ENCODE measurements at places on chromosomes 3 and 15.
A peak's percentile ranks its signal among the peaks of the same experiment; 100 is the strongest.

DNA sequence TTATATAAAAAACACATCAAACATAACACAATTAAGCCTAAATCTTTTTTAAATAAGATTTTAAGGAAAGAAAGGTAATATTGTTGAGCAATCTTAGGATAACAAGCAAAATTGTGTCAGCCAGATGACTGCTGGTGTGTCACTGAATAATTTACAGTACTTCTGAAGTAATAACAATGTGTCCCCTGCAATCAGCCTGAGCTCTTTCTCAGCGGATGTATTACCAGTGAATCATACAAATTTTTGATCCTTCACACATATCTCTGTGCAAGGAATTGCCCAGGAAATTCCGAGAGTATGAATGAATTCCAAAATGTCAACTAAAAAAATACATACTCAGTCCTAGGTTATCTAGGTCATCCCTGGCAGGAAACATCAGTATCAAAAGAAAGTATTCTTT is 76.6 kb upstream of the PTX3 start:
- no peak for DNase-seq

GRCh38 chr3:146468671-146469149 is 651 bp downstream of the PLSCR2 start:
- no peak for DNase-seq

DNA sequence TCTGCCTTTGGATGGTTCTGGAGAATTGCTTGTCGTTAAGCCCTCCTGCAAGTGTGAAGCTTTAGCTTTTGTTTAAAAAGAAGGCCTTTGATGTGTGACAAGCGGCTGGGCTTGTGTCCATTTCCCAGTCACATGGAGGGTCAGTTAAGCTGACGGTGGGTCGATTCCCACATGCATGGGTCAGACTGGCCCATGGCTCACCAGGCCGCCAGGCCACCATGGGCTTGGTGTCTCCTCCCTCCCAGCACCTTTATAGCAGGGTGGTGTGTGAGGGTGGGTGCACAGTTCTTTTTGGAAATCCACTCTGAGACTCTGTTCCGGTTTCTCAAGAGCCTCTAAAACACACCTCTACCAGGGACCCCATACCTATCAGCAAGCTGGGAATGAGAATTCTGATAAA is 67.2 kb downstream of the SCN5A start:
- no peak for DNase-seq

GRCh38 chr3:153693207-153693606 is 428.0 kb upstream of the ARHGEF26 start:
- no peak for DNase-seq

GRCh38 chr15:98738689-98739401 is 90.5 kb downstream of the IGF1R start:
- DNase-seq, result no peak

GRCh38 chr15:76844096-76844495 is 61.0 kb downstream of the SCAPER start:
- DNase-seq, result no peak

GRCh38 chr3:171157286-171157685 is 130.8 kb upstream of the SLC2A2 start:
- DNase-seq, result no peak

DNA sequence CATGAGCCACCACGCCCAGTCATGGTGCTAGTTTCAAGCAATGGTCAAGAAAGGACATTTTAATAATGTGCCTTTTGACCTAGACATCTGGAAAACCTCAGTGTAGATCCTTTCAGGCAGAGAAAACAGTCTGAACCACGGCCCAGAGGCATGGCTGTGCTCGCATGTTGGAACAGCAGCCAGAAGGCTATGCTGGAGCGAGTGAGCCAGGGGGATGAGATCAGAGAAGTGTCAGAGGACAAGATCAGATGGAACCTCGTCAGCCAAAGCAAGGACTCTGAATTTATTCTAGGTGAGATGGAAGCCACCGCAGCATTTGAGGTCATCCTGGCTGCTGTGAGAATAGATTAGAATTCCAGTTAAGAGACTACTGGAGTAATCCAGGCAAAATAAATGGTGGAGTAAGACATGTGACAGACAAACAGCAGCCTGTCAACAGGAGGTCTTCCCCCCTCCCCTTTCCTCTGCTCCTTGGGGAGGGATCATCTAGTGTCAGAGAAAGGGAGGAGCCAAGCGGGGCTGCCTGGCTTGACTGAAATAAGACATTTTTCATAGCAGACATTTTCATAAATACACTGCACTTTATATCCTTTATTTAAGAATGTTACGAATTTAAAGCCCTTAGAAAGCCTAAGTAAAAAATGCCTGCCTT is 40.4 kb upstream of the ACKR4 start:
- DNase-seq, result no peak

GRCh38 chr15:66940368-66940767 is 125.0 kb upstream of the SMAD3 start:
- DNase-seq, result no peak

- DNase-seq, result no peak
Measured at GRCh38 chr15:88918738-88919137, 5.6 kb upstream of the MFGE8 start.

GRCh38 chr3:47794544-47794943 is 8.4 kb upstream of the DHX30 start:
- no peak for DNase-seq

DNA sequence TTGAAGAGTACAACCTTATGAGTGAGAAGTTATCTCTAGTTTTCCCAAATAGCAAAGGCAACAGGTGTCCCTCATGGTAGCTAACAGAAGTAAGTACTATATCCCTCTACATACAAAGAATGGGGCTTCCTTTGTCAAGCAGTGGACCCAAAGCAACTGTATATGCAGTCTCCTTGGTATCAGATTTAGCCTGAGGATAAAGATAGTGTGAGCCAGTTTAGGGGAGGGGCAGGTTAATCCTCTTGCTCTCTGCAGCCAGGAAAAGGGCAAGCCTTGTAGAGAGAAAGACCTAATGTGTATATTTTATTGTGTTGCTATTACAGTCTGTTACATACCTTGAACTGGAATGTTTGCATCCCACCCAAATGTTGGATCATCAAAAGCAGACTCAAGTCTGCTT is 117.9 kb upstream of the COL8A1 start:
- no peak for DNase-seq

DNA sequence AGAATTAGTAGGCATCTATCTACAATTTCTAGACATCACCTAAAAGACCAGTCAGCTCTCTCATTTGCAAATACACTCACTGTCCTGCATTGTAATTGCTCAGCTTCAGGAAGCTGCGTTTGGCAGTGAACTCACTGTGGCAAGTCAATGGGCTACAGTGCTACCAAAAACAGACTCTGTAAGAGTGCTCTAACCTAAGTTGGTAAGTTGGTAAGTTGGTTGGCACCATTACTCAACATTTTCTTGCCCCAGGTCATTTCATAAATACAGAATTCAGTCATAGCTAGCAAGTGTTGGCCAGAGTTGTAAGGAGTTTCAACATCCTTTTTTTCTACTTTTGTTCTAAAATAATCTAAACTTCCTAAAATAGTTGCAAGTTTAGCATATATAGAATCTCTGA is 466.3 kb downstream of the NAALADL2 start:
- DNase-seq, result no peak

GRCh38 chr3:78834910-78835309 is 932.9 kb downstream of the ROBO1 start:
- DNase-seq, result no peak

- no peak for DNase-seq
Measured at GRCh38 chr3:30602946-30603345, 3.5 kb upstream of the TGFBR2 start.

GRCh38 chr3:65671004-65671403 is 367.7 kb downstream of the MAGI1 start:
- DNase-seq, result no peak

GRCh38 chr15:26391567-26392194 is 381.2 kb downstream of the GABRB3 start:
- DNase-seq, result no peak

- DNase-seq, result peak; percentile 18
Measured at GRCh38 chr3:159828542-159828943, 160.1 kb upstream of the IL12A start.

- peak; percentile 44 for DNase-seq
Measured at GRCh38 chr3:109081746-109082510, 36.0 kb downstream of the MORC1 start.

GRCh38 chr3:194852831-194853508 is 167.3 kb downstream of the FAM43A start:
- DNase-seq, result no peak
